Omental fat pad (tissue), 4 donors: ENCODE measurements at places on chromosomes 7 and 10. TPM values are rescaled to one million over a fixed set of nuclear protein-coding genes. Genes with fewer than 3 reads are reported as not detected.

Gene EBLN1
- not detected for total RNA-seq

Gene PRSS2
- not detected for total RNA-seq

Gene ZNF777
- total RNA-seq = 5.5 TPM

Gene RNF148
- 1.4 TPM for total RNA-seq

Gene GPR37
- total RNA-seq = 0.79 TPM

Gene ACTA2
- 156 TPM for total RNA-seq

Gene AKR1C1
- total RNA-seq = 237 TPM

DNA sequence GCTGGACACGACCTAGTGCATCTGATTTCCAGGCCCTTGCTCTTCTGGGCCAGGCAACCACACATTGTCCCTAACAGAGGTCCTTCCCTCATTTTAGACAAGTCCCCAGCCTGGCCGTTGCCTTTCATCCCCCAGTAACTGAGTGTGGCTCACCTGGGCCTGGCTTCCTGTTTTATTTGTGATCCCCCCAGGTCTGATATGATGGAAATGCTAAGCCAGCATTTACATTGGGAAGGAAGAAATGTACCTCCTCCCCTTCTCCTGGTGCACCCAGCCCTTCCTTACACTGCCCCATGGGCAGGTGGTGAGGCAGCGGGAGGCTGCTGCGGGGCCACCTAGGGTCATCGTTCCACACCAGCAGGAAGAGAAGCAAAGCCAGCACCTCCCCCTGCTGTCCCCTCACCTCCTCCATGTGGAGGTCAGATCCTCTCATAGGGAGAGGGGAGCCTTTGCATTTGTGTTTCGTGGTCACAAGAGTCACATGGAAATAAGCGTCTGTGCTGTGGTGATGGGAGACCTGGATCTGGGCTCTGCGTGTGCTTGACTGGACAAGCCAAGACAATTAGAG is 108.8 kb downstream of the GLRX3 start:
- no peak for DNase-seq

DNA sequence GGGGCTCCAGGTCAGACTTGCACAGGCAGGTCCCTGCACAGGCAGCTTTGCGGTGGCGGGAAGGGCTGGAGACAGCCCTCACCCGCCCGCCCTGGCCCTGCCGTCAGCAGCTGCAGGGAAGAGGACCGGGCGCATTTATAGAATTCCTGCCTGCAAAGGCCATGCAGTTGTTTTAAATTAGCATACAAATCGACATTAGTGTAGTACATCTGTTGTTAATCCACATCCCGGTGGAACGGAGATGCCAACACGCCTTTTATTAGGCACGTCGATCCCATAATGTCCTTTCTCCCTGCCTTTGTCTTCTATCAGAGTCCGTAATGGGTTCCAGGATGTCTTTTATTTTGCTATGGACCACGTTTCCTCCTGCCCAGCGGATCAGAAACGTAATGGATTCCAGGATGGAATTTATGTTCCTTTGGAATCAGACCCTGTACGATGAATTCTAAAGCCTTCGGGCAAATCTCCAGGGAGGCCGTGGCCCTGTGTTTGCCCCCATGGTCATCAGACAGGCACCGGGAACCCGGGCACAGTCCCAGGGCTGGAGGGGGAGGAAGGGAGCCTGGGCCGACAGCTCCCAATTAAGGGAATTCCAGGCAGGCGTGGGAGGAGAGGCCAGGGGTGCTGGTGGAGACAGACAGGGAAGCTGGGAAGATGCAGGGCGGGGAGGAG is 123.9 kb downstream of the COL26A1 start:
- no peak for DNase-seq

GRCh38 chr10:94358480-94358879 is 4.3 kb downstream of the NOC3L start:
- no peak for DNase-seq

- DNase-seq = no peak
Measured at GRCh38 chr7:15558756-15559155, 3.1 kb downstream of the AGMO start.

DNA sequence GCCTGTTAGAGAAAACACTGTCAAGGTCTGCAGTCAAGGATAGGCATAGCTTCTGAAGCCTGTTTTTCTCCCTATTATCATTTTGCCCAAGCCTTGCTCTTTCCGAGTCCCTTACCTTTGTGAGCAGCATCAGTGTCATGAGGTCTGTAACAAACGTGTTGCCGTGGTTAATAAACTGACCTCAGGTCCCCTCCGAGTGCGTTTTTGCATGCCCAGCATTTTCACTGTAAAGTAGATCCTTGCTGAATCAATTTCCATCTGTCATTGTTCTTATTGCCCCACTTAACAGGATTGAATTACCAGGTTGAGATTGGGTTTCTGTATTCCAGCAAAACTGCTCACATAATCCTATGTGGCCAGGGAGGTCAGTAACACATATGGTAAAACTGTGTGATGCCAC is 110.3 kb downstream of the ZNF248 start:
- DNase-seq = no peak

DNA sequence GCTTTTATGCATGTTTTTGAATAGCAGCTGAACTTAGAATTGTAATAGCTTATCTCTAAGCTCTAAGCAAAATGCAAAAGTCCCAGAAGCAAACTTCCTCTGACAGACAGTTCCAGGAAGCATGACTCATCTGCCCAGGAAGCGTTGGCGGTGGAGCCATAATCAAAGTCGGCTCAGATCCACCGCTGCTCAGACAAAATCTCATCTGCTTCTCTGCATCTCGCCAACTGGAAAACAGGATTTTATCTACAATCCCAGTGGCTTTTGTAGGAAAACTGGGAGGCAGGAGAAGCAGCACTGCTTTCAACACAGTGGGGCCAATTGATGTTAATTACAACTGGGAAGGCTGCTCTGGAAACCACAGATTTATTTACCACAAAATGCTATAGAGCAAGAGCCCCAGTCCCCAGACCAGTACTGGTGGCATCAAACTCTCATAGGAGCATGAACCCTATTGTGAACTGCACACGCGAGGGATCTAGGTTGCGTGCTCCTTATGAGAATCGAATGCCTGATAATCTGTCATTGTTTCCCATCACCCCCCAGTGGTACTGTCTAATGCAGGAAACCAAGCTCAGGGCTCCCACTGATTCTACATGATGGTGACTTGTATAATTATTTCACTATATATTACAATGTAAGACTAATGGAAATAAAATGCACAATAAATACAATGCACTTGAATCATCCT is 99.9 kb downstream of the CUBN start:
- peak; percentile 64 for DNase-seq

DNA sequence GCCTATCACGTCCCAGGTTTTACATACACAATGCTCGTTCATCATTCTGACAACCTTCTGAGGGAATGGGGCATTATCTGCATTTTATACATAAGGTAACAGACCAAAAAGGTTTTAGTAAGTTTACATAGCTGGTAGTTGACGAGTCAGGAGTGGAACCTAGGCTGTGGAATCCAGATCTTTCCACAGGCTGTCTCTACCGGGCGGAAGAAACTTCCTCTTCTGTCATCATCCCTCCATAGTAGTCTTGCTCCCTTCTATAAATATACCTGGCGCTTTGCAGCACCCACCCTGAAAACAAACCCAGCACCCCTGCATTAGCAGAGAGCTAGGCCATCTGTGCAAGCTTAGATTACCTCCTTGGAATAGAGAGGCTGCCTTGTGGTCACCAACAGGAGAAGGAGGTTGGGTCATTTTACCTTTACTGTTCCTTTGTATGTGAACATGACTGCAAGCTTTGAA is 1.3 kb downstream of the TSPAN13 start:
- no peak for DNase-seq

DNA sequence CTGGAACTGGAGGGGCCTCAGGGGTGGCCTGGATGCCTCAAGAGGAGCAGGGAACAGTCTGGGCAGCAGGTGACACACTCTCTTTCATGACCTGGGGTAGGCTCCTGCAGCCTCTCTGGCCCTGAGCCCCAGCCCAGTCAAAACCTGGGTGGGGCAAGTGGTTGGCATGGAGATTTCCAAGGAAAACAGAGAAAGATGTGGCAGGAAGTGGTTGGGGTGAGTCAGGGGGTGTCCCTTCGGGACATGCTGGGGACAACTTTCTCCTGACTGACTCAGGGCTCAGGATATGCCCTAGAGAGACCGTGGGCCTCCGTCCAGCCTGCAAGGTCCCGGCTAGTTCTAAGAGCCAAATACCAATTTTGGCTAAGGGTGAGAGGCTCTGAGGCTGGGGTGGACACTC is 2.9 kb downstream of the AQP1 start:
- DNase-seq = no peak

- DNase-seq = no peak
Measured at GRCh38 chr7:132635127-132635526, 58.9 kb upstream of the PLXNA4 start.

DNA sequence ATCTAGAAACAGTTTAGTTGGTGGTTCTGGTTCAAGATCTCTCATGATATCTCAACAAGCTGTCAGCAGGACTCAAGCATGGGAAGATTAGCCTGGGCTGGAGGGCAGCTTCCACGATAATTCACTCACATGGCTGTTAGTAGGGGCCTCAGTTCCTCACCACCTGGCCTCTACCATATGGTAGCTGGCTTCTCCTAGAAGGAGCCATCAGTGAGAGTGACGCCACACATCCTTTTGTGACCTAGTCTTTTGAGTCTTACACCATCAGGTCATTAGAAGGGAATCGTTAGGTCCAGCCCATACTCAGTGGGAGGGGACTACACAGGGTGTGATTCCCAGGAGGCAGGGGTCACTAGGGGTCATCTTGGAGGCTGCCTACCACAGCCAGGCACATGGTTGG is 239.3 kb upstream of the PLPP4 start:
- DNase-seq = no peak

- DNase-seq = no peak
Measured at GRCh38 chr7:155850766-155851678, 38.8 kb upstream of the SHH start.

GRCh38 chr7:81501220-81501619 is 268.6 kb downstream of the HGF start:
- DNase-seq = no peak

DNA sequence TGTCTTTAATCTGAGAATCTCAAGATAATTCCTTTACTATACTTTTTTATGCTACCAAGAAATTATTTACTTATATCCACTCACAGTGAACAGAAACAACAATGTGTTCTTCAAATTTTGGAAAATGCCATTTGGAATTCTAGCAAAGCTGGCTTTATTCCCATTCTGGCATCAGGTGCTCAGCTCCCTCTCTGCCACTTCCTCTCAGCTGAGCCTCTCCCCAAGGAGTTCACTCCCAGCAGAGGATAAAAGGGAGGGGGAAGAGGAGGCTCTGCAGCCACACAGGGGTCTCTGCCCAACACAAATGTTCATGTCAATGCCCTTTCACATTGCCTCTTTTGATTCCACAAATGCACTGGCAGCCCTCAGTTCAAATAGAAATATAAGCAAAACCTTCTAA is 116.9 kb downstream of the CPEB3 start:
- no peak for DNase-seq

DNA sequence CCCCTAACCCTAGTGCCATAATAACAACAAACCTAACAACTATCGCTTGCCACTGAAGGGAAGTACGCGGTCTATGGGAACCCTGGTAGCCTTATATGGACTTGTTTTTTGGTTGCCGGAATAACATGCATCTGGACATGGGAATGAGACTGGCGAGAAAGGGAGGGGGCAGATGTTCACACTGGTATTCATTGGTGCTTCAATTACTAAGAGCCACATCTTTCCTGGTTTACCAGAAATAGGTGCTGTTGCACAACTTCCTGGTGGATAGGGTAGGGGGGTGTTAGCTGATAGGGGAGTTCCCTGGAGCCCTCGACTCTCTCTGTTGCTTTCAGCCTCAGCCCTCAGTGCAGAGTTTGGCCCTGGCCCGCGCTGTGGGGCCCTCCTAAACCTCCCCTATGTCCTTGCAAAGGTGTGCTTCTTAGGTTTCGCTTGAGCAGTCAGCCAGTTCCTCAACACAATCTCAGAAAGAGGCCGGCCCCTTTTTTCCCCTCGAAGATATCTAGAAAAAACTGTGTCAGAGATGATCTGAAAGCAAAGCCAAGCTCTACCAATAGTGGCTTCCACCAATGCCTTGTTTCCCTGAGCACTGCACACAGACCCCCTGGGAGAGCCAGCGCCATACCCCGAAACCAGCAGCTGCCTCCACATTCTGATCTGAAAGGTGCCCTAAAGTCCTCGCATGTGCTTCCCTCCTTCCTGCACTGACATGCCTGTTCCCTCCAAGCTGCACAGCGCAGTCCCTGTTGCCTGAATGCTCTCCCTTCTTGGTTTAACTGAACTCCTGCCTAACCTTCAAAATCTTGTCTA is 13.5 kb downstream of the TBXAS1 start:
- DNase-seq = no peak

DNA sequence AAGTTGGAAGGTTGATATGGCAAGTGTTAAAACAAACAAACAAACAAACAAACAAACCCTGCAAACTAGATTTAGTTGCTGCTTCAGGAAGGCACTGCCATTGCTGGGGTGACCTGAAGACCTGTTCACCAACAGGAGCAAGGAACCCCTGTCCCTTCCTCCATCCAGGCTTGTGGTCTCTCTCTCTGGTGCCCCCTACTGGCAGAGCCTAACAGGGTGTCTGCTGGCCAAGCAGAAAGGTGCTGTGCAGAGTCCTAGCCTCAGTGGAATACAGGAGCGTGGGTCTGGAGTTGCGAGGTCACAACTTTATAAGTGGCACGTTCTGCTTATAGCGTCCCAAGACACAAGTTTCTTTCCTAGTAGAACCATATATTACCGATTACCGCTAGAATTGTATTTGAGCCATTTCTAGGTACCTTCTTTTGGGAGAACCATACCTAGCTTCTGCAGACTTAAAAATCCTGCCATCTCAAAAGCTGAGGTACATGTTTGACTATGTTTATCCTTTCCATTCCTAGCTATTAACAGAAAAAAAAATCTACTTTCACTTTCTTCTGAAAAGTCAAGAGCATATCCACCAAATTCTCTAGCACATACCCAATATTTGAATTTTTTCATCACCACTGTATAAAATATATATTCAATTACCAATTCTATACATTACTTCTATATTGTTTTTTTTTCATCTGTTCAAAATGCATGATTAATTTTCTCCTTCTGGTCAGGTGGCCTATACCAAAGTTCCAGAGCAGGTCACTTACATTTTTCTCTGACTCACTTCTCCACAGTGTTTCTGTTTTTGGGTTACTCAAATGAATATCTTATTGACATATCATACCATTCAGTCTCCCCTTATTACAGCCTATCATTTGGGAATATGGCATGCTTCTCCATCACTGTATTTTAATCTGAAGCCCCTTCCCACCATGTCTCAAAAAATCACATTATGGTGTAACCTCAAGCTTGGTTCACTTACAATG is 29.1 kb upstream of the CALD1 start:
- no peak for DNase-seq

- DNase-seq = no peak
Measured at GRCh38 chr10:113961182-113962031, 82.3 kb upstream of the ADRB1 start.

- no peak for DNase-seq
Measured at GRCh38 chr10:69242852-69243212, 22.7 kb downstream of the HKDC1 start.

GRCh38 chr10:116055917-116056252 is 217.1 kb downstream of the GFRA1 start:
- DNase-seq = no peak
